ENCODE measurements at places on chromosomes 6 and 20. TPM values are rescaled to one million over a fixed set of nuclear protein-coding genes. Genes with fewer than 3 reads are reported as not detected.
A peak's percentile ranks its signal among the peaks of the same experiment; 100 is the strongest.

DNA sequence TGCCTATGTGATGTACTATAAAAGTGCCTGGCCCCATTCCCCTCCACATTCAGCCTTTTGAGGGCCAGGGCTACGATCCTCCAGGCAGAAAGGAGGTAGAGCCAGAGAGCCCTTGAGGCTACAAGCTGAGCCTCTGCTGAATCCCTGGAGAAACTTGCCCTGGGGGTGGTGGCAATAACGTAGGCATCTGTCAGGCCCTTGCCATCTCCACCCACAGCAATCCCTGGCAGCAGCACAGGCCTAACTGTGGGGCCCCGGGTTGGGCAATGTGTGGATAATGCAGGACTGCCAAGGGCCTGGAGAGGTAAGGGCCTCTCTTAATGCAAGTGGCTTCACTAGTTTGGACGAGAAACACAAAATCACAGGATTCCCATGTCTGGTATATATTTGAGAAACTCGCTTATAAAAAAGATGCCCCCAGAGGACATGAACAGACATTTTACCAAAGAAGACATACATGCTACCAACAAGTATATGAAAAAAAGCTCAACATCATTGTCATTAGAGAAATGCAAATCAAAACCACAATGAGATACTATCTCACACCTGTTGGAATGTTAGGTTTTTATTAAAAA lies 99.0 kb downstream of the QRSL1 start:
- no peak for DNase-seq

GRCh38 chr6:43738267-43738676 lies 31.7 kb upstream of the VEGFA start:
- peak; percentile 41 for DNase-seq

ALDH8A1 gene
- total RNA-seq, result 1.1 TPM

DNA sequence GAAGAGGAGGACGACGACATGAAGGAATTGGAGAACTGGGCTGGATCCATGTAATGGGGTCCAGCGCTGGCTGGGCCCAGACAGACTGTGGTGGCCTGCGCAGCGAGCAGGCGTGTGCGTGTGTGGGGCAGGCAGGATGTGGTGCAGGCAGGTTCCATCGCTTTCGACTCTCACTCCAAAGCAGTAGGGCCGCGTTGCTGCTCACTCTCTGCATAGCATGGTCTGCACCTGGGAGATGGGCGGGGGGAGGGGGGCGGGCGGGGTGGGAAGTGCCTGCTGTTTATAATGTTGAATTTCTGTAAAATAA lies 42.3 kb downstream of the CHMP4B start:
- no peak for DNase-seq

C2 gene
- 60.8 TPM for total RNA-seq

DNA sequence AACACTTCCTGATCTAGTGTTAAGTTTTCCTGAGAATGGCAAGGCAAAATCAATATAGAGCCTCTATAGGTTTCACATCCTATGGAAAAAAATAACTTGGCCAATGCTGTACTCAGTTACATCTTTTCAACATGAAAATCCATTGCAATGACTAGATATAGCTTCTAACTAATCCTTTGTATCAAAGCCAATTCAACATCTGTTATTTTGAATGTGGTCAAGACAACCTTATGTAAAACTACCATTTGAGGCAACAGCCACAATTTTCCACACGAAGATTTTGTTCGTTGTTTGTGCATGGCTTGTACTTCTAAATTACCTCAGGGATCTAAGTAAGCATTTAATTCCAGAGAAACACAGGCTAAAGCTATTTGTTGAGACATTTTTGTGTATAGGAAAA lies 637.8 kb upstream of the EYS start:
- no peak for DNase-seq

- DNase-seq, result no peak
Measured at GRCh38 chr6:16338577-16339264, 100.3 kb downstream of the GMPR start.

TMC2 gene
- total RNA-seq, result 0.22 TPM

BMP6 gene
- total RNA-seq, result 12.7 TPM

DNA sequence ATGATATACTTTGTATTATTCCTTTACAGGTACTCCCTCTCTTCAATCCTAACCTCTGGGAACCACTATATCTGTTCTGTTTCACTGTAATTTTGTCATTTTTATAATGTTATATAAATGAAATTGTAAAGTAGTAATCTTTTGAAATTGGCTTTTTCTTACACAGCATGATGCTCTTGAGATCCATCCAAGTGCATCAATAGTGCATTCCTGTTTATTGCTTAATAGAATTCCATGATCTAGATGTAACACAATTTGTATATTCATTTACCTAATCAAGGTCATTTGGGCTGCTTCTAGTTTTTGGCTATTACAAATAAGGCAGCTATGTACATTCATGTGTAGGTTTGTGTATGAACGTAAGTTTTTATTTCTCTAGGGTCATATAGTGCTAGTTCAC lies 174.6 kb downstream of the KHDC1L start:
- DNase-seq, result no peak
